Progenitor cell of endocrine pancreas (in vitro differentiated cells): ENCODE measurements at places on chromosomes 2 and 18. TPM values are rescaled to one million over a fixed set of nuclear protein-coding genes. Genes with fewer than 3 reads are reported as not detected.
A peak's percentile ranks its signal among the peaks of the same experiment; 100 is the strongest.

GRCh38 chr2:6937157-6937556 lies 19.9 kb downstream of the RNF144A start:
- H3K27me3 ChIP-seq, result peaks cover 22% of the 10 kb centered on the region
- no peak overlapping the region for H3K4me3 ChIP-seq
- H3K4me1 ChIP-seq, result peaks cover 13% of the 10 kb centered on the region
- no peak overlapping the region for H3K27ac ChIP-seq
- H3K36me3 ChIP-seq, result peaks cover 19% of the 10 kb centered on the region

DNA sequence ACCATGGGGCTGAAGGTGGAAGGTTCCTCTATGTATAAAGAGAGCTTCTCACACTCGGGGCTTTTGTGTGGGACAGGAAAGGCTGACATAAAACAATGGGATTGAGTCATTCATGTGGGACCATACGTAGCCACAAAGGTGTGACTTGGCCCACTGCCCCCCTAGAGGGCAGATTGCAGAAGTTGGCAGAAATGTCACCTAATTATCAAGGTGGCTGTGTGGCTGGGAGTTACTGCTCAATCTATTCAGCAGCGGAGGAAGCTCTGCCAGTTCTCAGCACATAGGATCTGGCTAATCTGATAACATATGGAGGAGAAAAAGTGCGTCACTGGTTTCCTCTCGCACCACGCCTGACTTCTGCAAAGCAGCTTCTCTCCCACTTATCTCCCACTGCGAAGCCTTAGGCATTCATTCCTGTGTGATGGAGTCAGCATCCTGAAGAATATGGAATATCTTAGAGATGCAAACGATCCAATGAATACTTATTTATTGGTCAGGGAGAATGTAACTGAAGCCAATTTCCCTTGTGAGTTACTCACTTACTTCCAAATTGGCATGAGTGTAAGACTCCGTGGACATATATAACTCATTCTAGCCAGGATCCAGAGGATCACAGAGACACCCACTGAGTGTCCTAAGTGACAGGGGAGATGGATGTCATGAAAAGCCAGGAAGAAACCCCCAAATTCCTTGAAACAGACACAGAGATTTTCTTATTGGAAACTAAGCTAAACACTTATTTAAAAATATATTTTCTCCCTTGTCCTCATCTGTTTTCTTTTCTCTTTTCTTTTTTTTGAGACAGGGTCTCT lies 344.8 kb downstream of the TGIF1 start:
- H3K36me3 ChIP-seq, result peaks cover 3% of the 10 kb centered on the region
- H3K4me1 ChIP-seq, result peaks cover 12% of the 10 kb centered on the region
- peaks cover 14% of the 10 kb centered on the region for H3K27me3 ChIP-seq
- no peak for DNase-seq
- H3K27ac ChIP-seq, result no peak overlapping the region

SLC9A4 gene
- 0.62 and 0.93 TPM in 2 replicates for total RNA-seq

GRCh38 chr18:22332590-22332989 lies 85.1 kb downstream of the CTAGE1 start:
- DNase-seq, result no peak
- no peaks in the 10 kb centered on the region for H3K36me3 ChIP-seq
- no peak overlapping the region for H3K27ac ChIP-seq
- peaks cover 10% of the 10 kb centered on the region for H3K4me1 ChIP-seq
- H3K27me3 ChIP-seq, result peaks cover 36% of the 10 kb centered on the region

DNA sequence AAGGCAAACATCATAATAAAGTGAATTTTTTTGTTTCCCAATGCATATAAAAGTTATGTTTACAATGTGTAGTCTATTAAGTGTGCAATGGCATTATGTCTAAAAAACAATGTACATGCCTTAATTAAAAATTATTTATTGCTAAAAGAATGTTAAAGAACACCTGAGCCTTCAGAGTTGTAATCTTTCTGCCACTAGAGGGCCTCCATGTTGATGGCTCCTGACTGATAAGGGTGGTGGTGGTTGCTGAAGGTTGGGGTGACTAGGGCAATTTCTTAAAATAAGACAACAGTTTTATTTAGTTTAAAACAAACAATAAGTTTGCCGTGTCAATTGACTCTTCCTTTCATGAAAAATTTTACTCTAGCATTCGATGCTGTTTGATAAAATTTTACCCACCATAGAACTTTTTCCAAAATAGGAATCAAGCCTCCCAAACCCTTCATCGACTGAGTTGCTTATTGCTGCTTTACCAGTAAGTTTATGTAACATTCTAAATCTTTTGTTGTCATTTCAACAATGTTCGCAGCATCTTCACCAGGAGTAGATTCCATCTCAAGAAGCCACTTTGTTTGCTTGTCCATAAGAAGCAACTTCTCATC lies 32.3 kb downstream of the MAP3K2 start:
- no peak overlapping the region for H3K27ac ChIP-seq
- H3K27me3 ChIP-seq, result no peaks in the 10 kb centered on the region
- DNase-seq, result no peak
- H3K4me3 ChIP-seq, result no peak overlapping the region
- peaks cover 16% of the 10 kb centered on the region for H3K36me3 ChIP-seq

- no peak overlapping the region for H3K4me3 ChIP-seq
- DNase-seq, result no peak
- H3K36me3 ChIP-seq, result peaks cover 3% of the 10 kb centered on the region
- H3K27me3 ChIP-seq, result peaks cover 7% of the 10 kb centered on the region
- H3K4me1 ChIP-seq, result peaks cover 21% of the 10 kb centered on the region
Observed at GRCh38 chr2:8252997-8253694, 428.7 kb upstream of the ID2 start.

DNA sequence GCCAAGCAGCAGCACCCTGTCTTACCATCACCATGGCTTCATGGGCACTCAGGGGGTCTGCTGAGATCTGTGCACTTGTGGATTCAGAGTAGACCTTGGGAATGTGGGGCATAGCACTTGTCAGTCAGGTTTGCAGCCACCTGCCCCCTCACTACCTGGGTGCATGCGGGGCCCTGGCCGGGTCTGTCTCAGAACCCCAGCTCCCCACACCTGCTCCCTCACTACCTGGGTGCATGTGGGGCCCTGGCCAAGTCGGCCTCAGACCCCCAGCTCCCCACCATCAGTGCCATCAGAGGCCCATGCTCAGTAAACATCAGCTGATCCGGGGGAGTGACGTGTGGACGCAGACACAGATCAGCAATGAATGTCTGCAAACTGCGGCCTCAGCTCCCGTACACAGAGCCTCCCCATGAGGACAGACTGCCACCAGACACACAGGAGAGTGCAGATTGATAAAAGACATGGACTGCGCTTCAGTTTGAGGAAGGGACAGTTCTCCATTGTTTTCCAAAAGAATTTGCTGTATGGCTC lies 205.1 kb downstream of the GLI2 start:
- DNase-seq, result no peak
- H3K36me3 ChIP-seq, result peaks cover 2% of the 10 kb centered on the region
- peaks cover 94% of the 10 kb centered on the region for H3K27me3 ChIP-seq
- no peak overlapping the region for H3K4me3 ChIP-seq

ITPRIPL1 gene
- 6.1 and 6.9 TPM in 2 replicates for total RNA-seq

DNA sequence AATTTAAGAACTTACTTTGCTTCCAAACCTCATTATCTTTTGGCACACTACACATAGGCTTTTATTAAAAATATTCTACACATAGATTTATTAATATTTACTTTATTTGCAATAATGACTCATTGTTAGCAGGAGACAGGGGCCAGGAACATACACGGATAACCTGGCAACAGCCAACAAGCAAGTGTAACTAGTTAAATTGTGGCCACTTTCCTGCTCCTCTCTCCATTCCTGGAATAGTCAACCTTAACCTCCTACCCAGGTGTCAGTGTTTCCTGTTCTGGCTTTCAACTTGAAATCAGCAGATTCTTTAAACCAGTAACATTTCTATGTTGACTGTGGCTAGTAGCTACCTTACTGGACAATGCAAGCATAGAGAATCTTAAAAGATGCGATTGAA lies 26.5 kb downstream of the ACVR1 start:
- H3K4me1 ChIP-seq, result peaks cover 6% of the 10 kb centered on the region
- H3K4me3 ChIP-seq, result no peak overlapping the region
- peaks cover 6% of the 10 kb centered on the region for H3K36me3 ChIP-seq
- DNase-seq, result no peak

DNA sequence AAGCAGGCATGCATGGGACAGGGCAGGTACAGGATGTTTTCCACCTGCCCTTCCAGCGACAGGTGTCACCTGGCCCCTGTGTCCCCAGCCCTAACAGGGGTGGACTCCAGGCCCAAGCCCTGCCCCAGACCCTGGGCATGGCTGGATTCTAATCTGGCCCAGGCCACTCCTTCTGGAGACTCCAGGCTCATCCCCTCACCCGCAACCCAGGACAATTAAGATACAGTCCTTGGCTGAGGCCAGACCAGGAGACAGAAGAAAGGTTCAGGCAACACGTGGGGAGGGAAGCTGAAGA lies 9.5 kb downstream of the BIN1 start:
- peaks cover 30% of the 10 kb centered on the region for H3K4me1 ChIP-seq
- no peaks in the 10 kb centered on the region for H3K27me3 ChIP-seq
- H3K36me3 ChIP-seq, result no peaks in the 10 kb centered on the region
- no peak overlapping the region for H3K27ac ChIP-seq
- DNase-seq, result no peak

LRRTM1 gene
- 1.6 and 1.9 TPM in 2 replicates for total RNA-seq

DNA sequence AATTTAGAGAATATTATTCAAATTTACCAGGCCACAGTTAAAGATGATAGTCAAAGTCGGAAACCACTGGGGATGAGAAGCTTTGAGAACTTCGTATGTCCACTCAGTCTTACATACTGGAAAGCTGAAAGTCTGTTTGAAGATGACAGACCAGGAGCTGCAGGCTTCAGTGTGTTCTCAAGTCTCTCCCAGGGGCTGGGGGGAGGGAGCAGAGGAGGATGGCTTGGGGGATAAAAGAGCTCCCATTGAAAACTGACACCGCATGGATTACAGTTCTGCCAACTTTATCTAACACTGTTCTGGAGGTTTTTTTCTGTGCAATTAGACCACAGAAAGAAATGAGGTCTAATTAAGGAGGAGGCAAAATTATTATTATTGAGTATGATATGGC lies 170.5 kb upstream of the ALKAL2 start:
- no peaks in the 10 kb centered on the region for H3K36me3 ChIP-seq
- H3K27me3 ChIP-seq, result peaks cover 15% of the 10 kb centered on the region
- H3K4me1 ChIP-seq, result peaks cover 3% of the 10 kb centered on the region
- H3K27ac ChIP-seq, result no peak overlapping the region
- no peak for DNase-seq

DNA sequence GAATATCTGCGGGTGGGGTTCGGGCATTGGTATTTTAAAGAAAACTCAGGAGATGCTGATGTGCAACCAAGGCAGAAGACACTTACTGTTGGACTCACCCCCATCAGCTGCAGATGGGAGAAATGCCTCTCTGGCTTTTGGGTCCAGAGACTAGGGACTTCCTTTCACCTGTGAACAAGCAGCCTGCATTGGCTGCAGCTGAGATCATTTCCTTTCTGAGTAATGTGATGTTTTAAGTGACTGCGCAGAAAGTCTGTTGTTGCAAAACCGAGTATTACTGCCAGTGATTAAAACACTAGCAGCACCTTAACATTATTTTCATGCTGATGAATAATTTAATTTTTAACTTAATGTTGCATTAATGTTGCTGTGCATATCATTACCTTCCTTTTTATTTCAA lies 143.0 kb downstream of the TSN start:
- DNase-seq, result no peak
- peaks cover 28% of the 10 kb centered on the region for H3K27me3 ChIP-seq
- H3K27ac ChIP-seq, result no peak overlapping the region
- H3K4me3 ChIP-seq, result no peak overlapping the region
- H3K4me1 ChIP-seq, result no peaks in the 10 kb centered on the region
- H3K36me3 ChIP-seq, result no peaks in the 10 kb centered on the region

GRCh38 chr18:74013955-74014354 lies 133.7 kb downstream of the FBXO15 start:
- no peak overlapping the region for H3K4me3 ChIP-seq
- no peaks in the 10 kb centered on the region for H3K4me1 ChIP-seq
- H3K27me3 ChIP-seq, result peaks cover 1% of the 10 kb centered on the region
- no peaks in the 10 kb centered on the region for H3K36me3 ChIP-seq
- H3K27ac ChIP-seq, result no peak overlapping the region
- DNase-seq, result no peak

DNA sequence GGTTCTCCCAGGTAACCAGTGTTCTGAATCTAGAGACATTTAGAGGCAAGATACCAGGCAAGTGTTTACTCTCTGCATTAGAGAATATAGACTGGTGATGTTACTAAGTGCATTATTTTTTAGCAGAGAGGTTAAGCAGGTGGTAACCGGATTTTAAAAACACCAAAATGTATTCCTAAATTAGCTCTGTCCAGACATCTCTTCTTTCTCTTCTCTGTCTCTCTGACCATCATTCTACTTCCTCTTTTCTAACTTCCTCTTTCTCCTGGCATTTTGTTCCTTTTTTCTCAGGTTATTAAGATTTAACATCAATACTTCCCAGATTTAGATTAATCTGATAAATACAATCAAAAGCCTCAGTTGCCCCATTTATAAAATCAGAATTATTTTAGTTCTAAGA lies 31.7 kb upstream of the DYNC1I2 start:
- no peak for DNase-seq
- no peak overlapping the region for H3K4me3 ChIP-seq
- H3K4me1 ChIP-seq, result no peaks in the 10 kb centered on the region
- H3K36me3 ChIP-seq, result no peaks in the 10 kb centered on the region

DNA sequence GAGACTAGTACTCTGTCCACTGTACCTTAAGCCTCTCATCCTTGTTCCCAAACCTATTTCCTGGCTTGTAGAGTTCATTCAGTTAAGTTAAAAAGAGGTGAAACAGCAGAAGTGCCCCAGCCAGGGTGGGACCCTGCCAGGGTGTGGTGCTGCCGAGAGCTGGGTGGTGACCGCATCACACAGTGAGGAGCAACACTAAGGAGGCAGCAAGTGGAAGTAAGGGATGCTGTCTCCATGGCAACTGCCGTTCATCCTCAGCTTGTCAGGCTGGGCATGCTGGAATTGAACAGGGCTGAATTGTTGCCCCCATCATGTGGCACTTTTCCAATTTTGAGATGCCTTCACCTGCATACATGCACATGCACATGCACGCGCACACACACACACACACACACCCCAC lies 77.0 kb downstream of the VSNL1 start:
- H3K27ac ChIP-seq, result no peak overlapping the region
- no peak for DNase-seq
- H3K4me3 ChIP-seq, result no peak overlapping the region
- no peaks in the 10 kb centered on the region for H3K4me1 ChIP-seq
- no peaks in the 10 kb centered on the region for H3K36me3 ChIP-seq
- no peaks in the 10 kb centered on the region for H3K27me3 ChIP-seq

DNA sequence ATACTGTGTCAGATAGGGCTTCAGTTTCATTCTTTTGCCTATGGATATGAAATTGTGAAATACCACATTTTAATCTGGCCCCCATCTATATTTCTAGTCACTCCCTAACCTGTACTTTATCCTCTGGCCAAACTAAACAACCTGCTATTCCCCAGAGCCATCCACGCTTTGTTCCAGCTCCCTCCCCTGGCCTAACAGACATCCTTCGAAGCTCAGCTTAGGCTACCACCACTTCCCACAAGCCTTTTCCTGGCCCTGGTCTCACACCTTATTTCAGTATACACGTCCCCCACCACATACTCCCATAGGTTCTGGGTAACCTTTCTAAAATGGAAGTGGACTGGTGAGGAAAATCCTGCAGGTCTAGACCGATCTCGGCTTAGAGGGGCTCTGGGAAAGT lies 55.4 kb downstream of the MAP4K3 start:
- no peak for DNase-seq
- H3K4me3 ChIP-seq, result no peak overlapping the region
- H3K4me1 ChIP-seq, result peaks cover 23% of the 10 kb centered on the region
- peak overlapping the region; percentile 92 for H3K27ac ChIP-seq

- no peak for DNase-seq
- H3K4me1 ChIP-seq, result peaks cover 7% of the 10 kb centered on the region
- peaks cover 2% of the 10 kb centered on the region for H3K36me3 ChIP-seq
- no peak overlapping the region for H3K4me3 ChIP-seq
- no peak overlapping the region for H3K27ac ChIP-seq
- no peaks in the 10 kb centered on the region for H3K27me3 ChIP-seq
Observed at GRCh38 chr18:35176925-35177324, 63.9 kb upstream of the ZNF397 start.
